Astrocyte of the hippocampus (primary cell): ENCODE measurements at places on chromosomes 4 and X.
A peak's percentile ranks its signal among the peaks of the same experiment; 100 is the strongest.

GRCh38 chrX:131830400-131831184 is 192.5 kb upstream of the STK26 start:
- peak; percentile 75 for DNase-seq

GRCh38 chr4:146643812-146644401 is 5.2 kb downstream of the POU4F2 start:
- peak; percentile 51 for DNase-seq

DNA sequence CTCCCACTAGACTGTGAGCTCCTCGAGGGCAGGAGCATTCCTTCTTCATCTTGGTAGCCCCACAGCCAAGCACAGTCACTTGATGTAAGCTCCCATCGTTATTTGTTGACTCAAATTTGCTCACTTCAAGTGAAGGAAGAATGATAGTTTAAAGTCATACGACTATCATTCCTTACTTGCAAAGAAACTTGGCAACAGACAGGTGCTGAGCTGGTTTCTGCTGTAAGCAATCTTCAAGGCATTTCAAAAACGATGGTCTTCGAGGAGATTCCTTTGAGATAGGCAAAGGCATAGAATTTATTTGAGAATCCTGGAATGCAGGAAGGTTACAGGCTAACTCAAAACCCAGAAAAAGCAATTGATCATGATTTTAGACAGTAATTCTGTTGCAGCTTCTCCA is 64.8 kb downstream of the QDPR start:
- DNase-seq, result peak; percentile 33

GRCh38 chr4:818106-818921 is 7.6 kb downstream of the CPLX1 start:
- no peak for DNase-seq

DNA sequence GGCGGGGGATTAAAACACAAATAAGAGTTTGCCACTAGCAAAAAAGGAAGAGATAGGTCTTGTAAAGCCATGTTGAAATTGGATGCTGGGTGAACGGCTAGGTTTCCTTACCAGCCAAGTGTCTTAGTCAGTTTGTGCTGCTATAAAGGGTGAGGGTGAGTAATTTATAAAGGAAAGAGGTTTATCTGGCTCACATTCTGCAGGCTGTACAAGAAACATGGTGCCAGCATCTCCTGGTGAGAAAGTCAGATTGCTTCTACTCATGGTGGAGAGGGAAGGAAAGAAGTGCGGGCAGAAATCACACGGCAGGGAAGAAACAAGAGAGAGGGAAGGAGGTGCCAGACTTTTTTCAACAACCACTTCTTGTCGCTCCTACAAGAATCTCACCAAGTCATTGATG is 507.5 kb downstream of the SPOCK3 start:
- DNase-seq, result no peak

DNA sequence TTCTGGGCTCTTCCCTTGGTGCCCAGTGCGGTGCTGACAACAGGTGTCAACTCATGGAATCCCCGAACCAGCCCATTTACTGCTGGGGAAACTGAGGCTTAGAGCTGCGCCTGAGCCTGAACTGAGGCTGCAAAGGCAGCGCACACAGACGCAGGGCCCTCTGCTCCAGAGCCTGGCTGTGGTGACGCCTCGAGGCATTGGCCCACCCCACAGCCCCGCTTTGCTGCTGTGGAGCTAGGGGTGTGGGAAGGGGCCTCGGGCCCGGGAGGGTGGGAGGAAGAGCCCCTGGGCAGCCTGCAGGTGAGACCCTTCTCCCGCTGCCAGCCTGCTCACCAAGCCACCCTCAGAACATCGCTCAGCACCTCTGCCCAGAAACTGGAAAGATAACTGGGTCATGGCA is 97.4 kb upstream of the LRPAP1 start:
- no peak for DNase-seq

GRCh38 chrX:154515090-154515965 is 704 bp downstream of the FAM3A start:
- peak; percentile 23 for DNase-seq
